Testis (tissue), 5 donors: ENCODE measurements at places on chromosomes 11 and 22. TPM values are rescaled to one million over a fixed set of nuclear protein-coding genes. Genes with fewer than 3 reads are reported as not detected.

CAPN5 gene
- total RNA-seq: 102 TPM

TBX1 gene
- 43.4 TPM for total RNA-seq

MRPL23 gene
- 92.1 TPM for total RNA-seq

GRCh38 chr11:35688023-35688422, 25.4 kb downstream of the TRIM44 start:
- no peak overlapping the region for H3K27ac ChIP-seq
- no peak overlapping the region for H3K4me3 ChIP-seq
- no peaks in the 10 kb centered on the region for H3K27me3 ChIP-seq

- DNase-seq: no peak
- no peak overlapping the region for H3K27ac ChIP-seq
- H3K4me3 ChIP-seq: no peak overlapping the region
- H3K36me3 ChIP-seq: no peaks in the 10 kb centered on the region
Measured at GRCh38 chr11:17343907-17344306, 7.7 kb upstream of the NCR3LG1 start.

DNA sequence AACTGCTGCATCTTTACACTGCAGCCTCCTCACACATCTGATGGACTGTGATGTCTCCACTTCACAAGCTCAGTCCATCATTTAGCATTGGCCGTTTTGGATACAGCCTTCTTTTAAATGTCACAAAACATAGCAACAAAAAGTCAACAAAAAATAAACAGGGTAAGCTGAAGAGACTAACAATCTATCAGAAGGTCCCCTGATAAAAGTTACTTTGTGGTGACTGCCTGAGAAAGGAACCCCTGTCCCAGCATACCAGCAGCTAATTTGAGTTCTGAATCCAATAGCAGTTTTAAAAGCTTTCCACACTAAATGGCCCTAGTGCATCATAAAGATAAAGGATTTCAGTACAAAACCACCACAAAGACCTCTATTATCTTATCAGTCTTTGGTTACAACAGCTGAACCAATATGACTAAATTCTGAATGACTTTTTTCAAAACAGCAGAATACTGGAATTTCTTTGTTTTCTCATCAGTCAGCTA, 162.4 kb downstream of the SOX6 start:
- peaks cover 19% of the 10 kb centered on the region for H3K4me1 ChIP-seq
- no peak for DNase-seq
- no peak overlapping the region for H3K4me3 ChIP-seq
- no peaks in the 10 kb centered on the region for H3K27me3 ChIP-seq

GRCh38 chr11:118398791-118399559, 2.4 kb upstream of the ATP5MG start:
- H3K4me1 ChIP-seq: peaks cover 13% of the 10 kb centered on the region
- H3K27me3 ChIP-seq: no peaks in the 10 kb centered on the region
- no peak for DNase-seq
- H3K36me3 ChIP-seq: no peaks in the 10 kb centered on the region
- H3K27ac ChIP-seq: no peak overlapping the region

DNA sequence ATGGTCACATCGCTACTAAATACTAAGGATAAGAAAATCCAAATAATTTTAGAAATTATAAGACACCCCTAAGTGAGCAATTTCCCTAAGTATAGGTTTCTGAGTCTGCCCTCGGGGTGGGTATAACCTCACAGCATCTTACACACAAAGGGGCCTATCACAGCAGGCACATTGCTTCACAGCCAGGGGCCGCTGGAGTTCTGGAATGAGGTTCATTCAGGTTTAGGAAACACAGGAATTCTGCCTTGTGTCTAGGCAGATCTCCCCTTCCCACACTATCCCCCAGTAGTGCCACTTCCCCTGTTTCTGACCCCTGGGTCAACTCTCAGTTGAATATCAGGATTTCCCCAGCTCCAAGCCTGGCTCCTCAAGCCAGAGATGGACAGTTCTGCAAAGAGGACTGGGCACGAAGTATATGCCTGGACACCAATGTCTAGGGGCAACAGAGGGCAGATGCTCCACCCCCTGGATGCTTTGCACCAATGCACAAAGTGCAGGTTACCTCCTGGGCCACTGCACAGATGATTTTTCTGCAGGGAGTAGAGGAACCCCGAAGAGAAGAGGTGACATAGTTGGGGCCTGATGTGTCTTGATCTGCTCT, 11.4 kb downstream of the TUBA8 start:
- no peaks in the 10 kb centered on the region for H3K27me3 ChIP-seq
- H3K27ac ChIP-seq: no peak overlapping the region
- DNase-seq: no peak
- no peaks in the 10 kb centered on the region for H3K36me3 ChIP-seq

DNA sequence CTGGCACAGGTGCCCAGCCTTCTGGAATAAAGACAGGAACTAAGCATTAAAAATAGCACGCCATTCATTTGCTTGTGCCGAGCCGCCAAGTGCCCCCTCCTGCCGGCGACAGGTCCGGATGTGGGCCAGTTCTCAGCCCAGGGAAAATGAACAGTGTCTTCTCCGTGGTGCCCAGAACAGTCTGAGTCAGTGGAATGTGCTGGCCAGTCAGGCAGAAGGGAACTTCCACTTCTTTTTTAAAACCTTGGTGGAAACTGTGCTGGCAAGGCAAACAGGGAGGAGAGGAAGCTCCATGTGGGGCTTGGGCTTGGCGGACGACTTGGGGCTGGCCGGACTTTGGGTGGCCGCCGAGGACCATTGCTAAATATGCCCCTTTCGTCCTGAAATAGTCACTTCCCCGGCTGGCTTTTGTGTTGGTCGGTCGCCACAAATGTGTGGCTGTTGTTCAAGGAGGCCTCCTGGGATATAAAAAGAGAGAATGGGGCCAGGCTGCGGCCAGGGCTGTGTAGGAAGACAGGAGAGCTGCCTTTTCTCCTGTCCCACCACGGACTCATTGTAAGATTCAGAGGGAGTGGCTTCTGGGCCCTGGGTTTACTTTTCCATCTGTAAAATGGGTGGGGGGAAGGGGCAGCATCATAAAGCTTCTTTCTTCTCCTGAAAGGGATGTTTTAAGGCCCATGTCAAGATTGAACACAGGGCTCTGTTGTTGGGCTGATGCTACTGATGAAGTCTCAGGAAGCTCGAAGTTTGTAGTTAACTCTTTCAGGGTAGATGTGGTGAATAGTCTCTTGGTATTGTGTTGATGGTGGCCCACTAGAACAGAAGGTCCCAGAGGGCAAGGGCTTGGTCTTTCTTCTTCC, 101.0 kb downstream of the PTPRJ start:
- peak; percentile 18 for DNase-seq
- no peaks in the 10 kb centered on the region for H3K4me1 ChIP-seq

- H3K4me1 ChIP-seq: no peaks in the 10 kb centered on the region
- no peak for DNase-seq
- H3K4me3 ChIP-seq: no peak overlapping the region
- no peak overlapping the region for H3K27ac ChIP-seq
Measured at GRCh38 chr22:26471522-26471921, 12.1 kb downstream of the HPS4 start.

GRCh38 chr11:75342966-75343870, 8.2 kb downstream of the ARRB1 start:
- H3K27me3 ChIP-seq: no peaks in the 10 kb centered on the region
- no peak for DNase-seq
- peaks cover 93% of the 10 kb centered on the region for H3K4me1 ChIP-seq
- H3K4me3 ChIP-seq: no peak overlapping the region
- H3K36me3 ChIP-seq: no peaks in the 10 kb centered on the region

GRCh38 chr11:44923115-44923514, 27.6 kb downstream of the TP53I11 start:
- no peaks in the 10 kb centered on the region for H3K36me3 ChIP-seq
- DNase-seq: no peak
- no peaks in the 10 kb centered on the region for H3K27me3 ChIP-seq

- H3K27me3 ChIP-seq: no peaks in the 10 kb centered on the region
- H3K4me1 ChIP-seq: peaks cover 9% of the 10 kb centered on the region
- no peak overlapping the region for H3K27ac ChIP-seq
- no peaks in the 10 kb centered on the region for H3K36me3 ChIP-seq
Measured at GRCh38 chr22:48366591-48366990, 1461.1 kb downstream of the BRD1 start.

DNA sequence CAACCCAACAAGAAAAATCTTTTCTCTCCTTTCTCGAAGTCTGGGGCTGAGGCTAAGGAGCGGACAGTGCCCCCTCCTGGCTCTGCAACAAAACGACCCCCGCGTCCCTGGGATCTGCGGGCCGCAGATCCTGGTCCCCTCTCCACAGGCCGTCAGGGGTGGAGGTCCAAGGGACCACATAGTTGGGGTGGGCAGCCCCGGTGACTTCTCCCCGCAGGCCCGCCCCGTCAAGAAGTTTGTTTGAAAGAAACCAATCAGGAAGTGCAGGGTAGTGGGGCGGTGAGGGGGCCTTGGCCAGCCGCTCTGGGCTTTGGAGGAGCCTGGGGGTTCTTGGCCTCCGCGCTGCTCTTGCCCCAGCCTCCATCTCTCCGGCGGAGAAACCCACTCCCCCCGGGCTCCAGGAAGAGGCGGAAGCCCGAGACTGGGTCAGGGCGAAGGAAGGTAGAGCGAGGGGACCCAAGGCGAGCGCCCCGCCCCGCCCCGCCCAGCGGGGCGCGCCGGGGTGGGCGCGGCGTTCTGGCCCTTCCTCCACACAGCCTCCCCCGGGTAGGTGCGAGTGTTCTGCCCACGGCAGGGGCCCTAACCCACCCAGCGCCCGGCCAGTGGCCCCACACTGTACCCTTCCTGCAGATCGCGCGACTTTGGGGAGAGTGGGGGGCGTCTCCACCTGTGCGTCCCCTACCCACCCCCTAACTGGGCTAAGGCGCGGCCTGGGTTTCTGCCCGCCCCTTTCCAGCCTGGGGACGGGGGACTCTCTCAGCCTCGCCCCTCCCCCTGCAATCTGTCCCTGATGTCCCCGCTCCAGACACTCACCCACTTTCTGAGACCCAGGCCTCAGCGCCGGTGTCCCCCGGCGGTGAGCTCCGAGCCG, 1.3 kb downstream of the TP53I11 start:
- H3K4me1 ChIP-seq: no peaks in the 10 kb centered on the region
- H3K4me3 ChIP-seq: peak overlapping the region; percentile 64
- H3K36me3 ChIP-seq: no peaks in the 10 kb centered on the region
- H3K27ac ChIP-seq: peak overlapping the region; percentile 44
- DNase-seq: no peak
- H3K27me3 ChIP-seq: no peaks in the 10 kb centered on the region

DNA sequence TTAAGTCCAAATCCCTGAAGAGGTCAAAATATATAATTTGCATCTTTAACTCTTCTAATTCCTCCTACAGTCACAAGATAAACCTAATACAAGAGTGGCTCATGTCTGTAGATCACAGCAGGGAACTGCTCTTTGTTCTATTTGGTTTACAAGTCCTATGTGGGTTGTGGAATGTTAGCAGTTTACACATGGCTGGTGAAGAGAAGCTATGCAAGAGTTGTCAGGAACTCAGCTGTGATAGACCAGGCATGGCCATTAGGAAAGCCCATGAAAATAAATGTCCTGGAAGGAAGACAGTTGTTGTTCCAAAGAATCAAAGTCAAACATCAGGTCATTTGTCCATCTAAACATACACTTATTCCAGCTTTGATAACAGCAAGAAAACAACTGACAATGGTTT, 312.4 kb upstream of the PITPNB start:
- no peaks in the 10 kb centered on the region for H3K36me3 ChIP-seq
- H3K27ac ChIP-seq: no peak overlapping the region
- no peaks in the 10 kb centered on the region for H3K27me3 ChIP-seq
- H3K4me1 ChIP-seq: no peaks in the 10 kb centered on the region
- H3K4me3 ChIP-seq: no peak overlapping the region
- DNase-seq: no peak

- H3K4me1 ChIP-seq: peaks cover 9% of the 10 kb centered on the region
- DNase-seq: no peak
- H3K4me3 ChIP-seq: no peak overlapping the region
- H3K27ac ChIP-seq: no peak overlapping the region
Measured at GRCh38 chr11:115496892-115497291, 7.3 kb downstream of the CADM1 start.

DNA sequence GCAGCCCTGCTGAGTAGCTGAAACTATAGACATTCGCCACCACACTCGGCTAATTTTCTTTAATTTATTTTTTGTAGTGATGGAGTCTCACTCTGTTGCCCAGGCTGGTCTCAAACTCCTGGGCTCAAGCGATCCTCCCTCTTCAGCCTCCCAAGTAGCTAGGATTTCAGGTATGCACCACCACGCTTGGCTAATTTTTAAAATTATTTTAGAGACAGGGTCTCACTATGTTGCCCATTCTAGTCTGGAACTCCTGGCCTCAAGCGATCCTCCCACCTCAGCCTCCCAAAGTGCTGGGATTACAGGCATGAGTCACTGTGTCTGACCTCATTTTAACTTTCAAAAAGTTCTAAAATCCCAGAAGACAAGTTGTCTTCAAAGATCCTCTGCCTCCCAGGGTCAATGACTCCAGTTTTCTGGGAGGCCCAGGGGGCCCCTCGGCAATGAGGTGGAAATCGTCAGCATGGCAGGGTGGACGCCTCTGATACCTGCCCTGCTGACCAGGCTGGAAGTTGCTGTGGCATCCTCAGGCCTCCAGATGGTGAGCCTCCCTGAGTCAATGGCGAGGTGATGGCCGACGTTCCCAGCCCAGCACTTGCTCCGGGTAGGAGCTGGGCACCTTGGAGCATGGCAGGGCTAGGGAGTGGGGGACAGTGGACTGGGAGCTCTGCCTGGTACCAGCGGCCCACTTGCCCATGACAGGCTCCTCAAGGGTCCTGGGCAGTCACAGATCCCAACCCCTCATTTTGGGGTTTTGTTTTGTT, 31.1 kb downstream of the RPL3 start:
- H3K4me1 ChIP-seq: peaks cover 35% of the 10 kb centered on the region
- H3K36me3 ChIP-seq: no peaks in the 10 kb centered on the region
- no peak overlapping the region for H3K27ac ChIP-seq
- no peaks in the 10 kb centered on the region for H3K27me3 ChIP-seq
- H3K4me3 ChIP-seq: no peak overlapping the region
- no peak for DNase-seq

- peaks cover 13% of the 10 kb centered on the region for H3K4me1 ChIP-seq
- DNase-seq: no peak
- no peak overlapping the region for H3K27ac ChIP-seq
- no peaks in the 10 kb centered on the region for H3K36me3 ChIP-seq
- H3K4me3 ChIP-seq: no peak overlapping the region
Measured at GRCh38 chr11:72116019-72116755, 3.7 kb upstream of the ANAPC15 start.
